ENCODE measurements at places on chromosomes 2 and 18.

DNA sequence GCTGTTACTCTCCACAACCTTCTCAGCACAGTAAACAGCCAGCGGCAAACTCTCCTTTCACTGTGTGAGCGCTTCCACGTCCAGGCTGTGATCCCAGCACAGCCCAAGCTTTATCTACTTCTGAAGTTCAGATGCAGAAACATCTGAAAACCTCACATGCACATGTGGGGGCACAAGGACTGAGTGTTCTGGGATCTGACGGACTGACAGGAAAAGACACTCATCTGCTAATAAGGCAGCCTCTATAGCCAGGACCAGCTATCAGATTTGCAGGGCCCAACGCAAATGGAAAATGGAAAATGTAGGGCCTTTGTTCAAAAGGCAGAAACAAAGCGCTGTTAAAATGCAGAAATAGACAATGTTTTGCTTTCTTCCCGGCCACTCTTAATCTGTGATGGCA lies 133.8 kb upstream of the ARHGAP28 start:
- H3K4me3 ChIP-seq = no peak overlapping the region
- peaks cover 8% of the 10 kb centered on the region for H3K27me3 ChIP-seq
- no peaks in the 10 kb centered on the region for H3K36me3 ChIP-seq

GRCh38 chr2:205834796-205835195 lies 152.5 kb downstream of the NRP2 start:
- no peak for DNase-seq
- no peak overlapping the region for H3K4me3 ChIP-seq
- H3K4me1 ChIP-seq = no peaks in the 10 kb centered on the region
- H3K27me3 ChIP-seq = peaks cover 6% of the 10 kb centered on the region
- no peak overlapping the region for H3K27ac ChIP-seq

DNA sequence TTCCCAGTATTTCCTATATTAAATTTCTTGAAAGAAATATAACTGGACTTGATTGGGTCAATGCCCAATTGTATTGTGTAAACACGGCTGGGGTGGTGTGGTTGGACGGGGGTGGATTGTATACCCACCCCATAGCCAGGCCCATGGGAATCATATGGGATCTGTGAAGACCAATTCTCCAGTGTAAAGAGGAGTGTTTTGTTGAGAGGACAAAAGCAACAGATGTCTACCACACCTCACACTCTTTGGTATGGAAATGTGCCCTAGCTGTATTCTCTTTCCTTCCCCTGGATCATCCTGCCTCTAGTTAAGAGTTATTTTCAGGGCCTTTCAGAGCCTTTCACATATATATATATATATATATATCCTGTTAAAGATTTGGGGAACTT lies 57.5 kb upstream of the TGIF1 start:
- H3K4me3 ChIP-seq = no peak overlapping the region
- H3K27me3 ChIP-seq = no peaks in the 10 kb centered on the region
- H3K27ac ChIP-seq = no peak overlapping the region
- no peaks in the 10 kb centered on the region for H3K4me1 ChIP-seq
- no peak for DNase-seq

GRCh38 chr2:147567136-147567535 lies 277.7 kb upstream of the ACVR2A start:
- H3K27ac ChIP-seq = no peak overlapping the region
- no peak for DNase-seq
- H3K4me1 ChIP-seq = no peaks in the 10 kb centered on the region
- no peaks in the 10 kb centered on the region for H3K27me3 ChIP-seq

- no peaks in the 10 kb centered on the region for H3K27me3 ChIP-seq
- DNase-seq = no peak
- no peak overlapping the region for H3K4me3 ChIP-seq
- H3K4me1 ChIP-seq = no peaks in the 10 kb centered on the region
- H3K36me3 ChIP-seq = no peaks in the 10 kb centered on the region
- H3K27ac ChIP-seq = no peak overlapping the region
These were observed 114.3 kb downstream of the FIGN start for GRCh38 chr2:163621445-163622004.
